ENCODE measurements at places on chromosomes 13 and 19.

DNA sequence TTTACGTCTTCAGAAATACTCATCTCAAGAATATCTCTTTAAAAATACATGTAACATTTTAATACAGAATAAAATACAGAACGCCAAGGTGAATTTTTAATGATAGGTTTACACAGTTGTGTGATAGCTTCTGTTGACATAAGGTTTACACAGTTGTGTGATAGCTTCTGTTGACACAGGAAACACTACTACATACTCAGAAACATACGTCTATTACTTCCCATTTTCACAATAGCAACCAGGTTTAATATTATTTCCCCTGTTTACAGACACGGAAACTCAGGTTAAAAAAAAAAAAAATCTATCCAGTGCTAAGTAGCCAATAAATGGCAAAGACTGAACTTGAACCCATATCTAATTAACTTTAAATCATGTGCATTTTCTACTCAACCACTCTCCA lies 571.2 kb downstream of the LIG4 start:
- no peak for DNase-seq

- DNase-seq, result no peak
Observed at GRCh38 chr13:25904830-25905229, 147.0 kb downstream of the SHISA2 start.

DNA sequence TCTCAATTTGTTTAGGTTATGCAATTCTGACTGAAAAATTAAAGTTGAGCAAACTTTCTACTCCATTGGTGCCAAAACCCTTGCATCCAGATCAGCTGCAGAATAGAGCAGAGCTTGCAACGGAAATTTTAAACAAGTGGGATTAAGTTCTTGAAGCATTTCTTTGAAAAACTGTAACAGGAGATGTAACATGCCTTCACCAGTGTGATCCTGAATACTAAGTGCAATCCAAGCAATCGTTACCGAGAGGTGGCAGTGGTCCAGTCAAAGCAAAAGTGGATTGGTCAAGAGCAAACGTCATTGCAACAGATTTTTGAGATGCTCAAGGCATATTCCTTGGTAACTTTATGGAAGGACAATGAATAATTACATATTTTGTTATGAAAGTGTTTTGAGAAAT lies 841.1 kb upstream of the SLITRK5 start:
- DNase-seq, result no peak

DNA sequence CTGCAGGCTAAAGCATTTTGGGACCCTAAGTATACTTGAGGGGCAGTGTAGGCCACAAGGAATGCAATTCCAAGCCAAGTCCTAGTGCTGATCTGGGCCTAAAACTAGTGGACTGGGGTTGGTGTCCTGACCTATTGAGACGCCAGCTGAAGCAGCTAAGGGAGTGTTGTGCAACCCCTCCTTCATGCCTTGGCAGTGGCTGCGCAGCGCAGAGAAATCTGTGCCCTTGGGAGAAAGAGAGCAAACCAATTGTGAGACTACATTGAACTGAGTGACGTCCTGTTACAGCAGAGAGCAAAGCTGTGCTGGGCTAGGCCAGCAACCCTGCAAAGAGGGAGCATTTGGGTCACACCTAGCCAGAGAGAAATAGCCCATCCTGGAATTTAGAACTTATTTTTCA lies 2715.0 kb upstream of the PCDH20 start:
- no peak for DNase-seq

DNA sequence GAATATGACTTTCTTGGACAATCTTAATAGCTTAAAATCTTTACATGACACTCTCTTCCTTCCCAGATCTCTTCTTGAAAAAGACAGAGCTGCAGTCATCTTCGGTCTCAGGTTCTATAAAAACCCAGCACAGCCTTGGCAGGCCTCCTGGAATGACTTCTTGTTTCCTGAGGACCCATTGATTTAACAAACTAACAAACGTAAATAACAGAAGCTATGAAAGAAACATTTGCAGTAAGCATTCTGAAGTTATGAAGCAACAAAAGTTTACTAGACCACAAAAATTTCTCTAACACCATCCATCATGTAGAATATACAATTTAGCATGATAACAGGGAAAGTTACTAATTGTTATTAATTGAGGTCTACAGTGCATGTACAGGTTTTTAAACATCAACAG lies 62.8 kb upstream of the STARD13 start:
- DNase-seq, result no peak

DNA sequence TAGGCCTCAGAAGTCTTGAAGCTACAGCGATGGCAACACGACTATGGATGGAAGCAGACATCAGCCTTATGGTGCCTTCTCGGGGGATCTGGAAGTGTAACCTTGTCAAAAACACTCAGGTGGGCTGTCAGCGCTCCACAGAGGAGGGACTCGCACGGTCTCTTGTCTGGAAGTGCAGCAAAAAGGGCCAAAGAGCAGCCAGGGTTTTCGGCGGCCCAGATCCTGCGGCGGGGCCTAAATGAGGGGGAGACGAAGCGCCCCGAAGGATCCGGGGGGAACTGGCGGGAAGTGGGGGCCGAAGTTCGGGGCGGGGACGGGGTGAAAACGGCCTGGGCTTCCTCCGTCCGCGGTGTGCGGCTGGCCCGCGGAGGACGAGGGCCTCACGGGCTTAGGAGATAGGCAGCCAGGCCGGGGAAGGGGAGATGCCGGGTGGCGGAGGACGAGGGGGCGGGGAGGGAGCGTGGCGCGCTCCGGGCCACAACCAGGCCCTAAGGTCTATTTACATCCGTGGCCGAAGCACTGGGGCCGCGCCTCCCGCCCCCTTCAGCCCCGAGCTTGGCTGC lies 637 bp downstream of the RANBP3 start:
- DNase-seq, result no peak

- DNase-seq, result no peak
Observed at GRCh38 chr13:111177921-111178320, 62.8 kb downstream of the ARHGEF7 start.

Data from CD4-positive, CD25-positive, alpha-beta regulatory T cell (primary cell).